NCI-H524 treated with DMSO at 0.1 percent for 48 hours (cell line): ENCODE measurements at places on chromosomes 6 and 20.

- DNase-seq = no peak
Observed at GRCh38 chr6:51818520-51819022, 268.8 kb downstream of the PKHD1 start.

DNA sequence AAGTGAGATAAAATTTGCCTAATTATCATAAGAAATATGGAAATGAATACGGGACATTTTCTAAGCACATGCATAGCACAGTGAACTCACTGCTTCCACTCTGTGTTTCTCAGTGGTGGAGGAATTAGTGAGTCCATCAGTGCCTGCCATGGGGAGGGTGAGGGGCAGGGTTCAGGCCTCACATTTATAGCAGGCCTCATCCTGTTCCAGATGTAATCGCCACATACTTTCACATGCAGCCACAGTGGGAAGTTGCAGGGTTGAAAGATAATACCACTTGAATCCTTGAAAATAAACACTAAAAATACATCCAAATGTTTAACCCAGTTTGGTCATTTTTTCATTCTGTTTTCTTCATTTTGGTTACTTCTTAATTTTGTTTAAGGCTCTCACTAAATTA is 29.9 kb upstream of the ANKEF1 start:
- DNase-seq = no peak

- peak; percentile 69 for DNase-seq
Observed at GRCh38 chr6:168789699-168790098, 348.7 kb downstream of the SMOC2 start.

- no peak for DNase-seq
Observed at GRCh38 chr6:2162079-2162445, 83.3 kb downstream of the GMDS start.

GRCh38 chr6:9623985-9624384 is 790.9 kb downstream of the TFAP2A start:
- no peak for DNase-seq

DNA sequence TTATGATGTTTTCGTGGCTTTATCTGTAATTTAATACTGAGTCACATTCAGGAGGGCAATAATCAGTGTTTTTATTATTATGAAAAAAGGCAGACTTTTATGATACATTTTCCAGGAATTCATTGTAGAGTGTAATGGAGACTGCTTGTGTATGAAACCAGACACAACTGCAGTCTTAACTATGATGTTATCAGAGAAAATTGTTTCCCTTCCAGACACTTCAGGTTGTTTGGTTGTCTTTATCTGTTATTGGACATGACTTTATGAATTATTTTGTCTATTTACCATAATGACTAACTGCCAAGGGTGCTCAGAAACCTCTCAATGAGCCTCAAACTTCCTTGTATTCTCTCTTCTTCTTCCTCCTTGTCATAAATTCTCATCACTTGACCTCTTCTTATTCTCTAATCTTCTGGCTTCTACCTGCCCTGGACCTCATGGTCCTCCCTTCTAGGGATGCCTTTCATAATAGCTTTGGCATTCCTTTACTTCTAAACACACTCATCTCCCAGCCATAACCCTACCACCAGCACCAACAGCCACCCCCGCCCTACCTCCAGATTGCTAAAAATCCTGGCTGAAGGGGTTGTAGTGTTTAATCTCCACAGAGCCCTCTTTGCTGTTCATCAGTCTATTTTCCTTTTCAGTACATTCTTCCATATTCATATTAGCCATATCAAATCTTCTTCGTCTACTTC is 492.5 kb downstream of the CDKAL1 start:
- no peak for DNase-seq

GRCh38 chr6:132445201-132445951 is 44.1 kb upstream of the MOXD1 start:
- DNase-seq = no peak

GRCh38 chr20:4455301-4455701 is 266.4 kb upstream of the PRND start:
- no peak for DNase-seq

- no peak for DNase-seq
Observed at GRCh38 chr6:150198532-150198931, 55.7 kb downstream of the PPP1R14C start.

DNA sequence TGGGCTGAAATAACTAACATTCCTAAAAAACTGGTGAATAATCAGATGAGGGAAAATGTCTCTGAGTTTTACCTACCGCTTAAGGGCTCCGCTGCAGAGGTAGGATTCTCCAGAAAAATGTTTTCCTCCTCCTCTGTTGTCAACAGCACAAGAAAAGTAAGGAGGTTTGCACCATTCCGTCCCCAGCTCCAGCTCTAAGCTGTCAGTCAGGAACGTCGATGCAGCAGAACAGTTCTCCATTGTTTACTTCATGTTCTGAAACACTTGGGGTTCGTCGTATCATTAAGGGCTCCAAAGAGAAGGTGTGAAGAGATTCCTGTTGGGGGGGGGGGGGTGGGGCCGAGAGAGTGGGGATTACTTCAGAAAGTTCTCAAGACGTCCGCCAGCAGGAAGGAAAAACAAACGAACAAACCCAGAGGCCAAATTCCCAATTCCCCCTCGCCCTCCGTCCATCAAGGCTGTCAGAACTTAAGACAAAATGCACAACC is 734 bp downstream of the MMS22L start:
- DNase-seq = no peak

DNA sequence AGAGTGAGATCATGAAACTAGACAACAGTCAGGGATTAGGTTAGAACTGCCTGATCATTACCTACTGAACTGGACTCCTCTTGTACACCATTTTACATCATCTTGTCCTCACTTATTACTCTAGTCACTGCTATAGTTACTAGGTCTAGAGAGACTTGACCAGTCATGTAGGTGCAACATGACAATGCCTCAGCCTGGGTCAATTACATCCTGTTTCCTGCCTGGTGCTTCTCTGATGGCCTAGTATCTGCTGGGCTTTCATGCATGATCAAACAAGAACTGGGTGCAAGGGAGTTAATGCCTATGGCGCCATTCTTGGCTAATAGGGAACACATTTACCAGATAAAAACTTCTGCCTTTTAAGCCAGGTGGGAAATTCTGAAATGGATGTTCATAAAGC is 39.2 kb upstream of the MMS22L start:
- DNase-seq = no peak

DNA sequence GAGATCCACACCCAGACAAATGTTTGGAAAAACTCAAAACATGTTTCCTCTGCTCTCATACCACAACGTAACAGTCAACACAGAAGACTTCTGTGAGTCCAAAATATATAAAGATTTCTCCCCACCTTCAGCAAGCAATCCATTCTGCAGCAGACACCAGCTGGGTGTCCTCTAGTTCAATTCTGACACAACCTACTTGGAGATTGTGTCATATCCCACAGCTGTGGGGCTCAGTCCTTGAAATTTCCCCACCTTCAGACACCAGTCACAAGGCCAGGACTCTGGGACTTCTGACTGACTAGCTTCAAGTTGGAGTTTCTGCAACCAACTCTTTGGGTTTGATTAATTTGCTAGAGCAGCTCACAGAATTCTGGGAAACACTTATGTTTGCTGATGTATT is 244.8 kb upstream of the CDYL start:
- no peak for DNase-seq
